GM23248 (cell line): ENCODE measurements at places on chromosomes 2 and 18.

DNA sequence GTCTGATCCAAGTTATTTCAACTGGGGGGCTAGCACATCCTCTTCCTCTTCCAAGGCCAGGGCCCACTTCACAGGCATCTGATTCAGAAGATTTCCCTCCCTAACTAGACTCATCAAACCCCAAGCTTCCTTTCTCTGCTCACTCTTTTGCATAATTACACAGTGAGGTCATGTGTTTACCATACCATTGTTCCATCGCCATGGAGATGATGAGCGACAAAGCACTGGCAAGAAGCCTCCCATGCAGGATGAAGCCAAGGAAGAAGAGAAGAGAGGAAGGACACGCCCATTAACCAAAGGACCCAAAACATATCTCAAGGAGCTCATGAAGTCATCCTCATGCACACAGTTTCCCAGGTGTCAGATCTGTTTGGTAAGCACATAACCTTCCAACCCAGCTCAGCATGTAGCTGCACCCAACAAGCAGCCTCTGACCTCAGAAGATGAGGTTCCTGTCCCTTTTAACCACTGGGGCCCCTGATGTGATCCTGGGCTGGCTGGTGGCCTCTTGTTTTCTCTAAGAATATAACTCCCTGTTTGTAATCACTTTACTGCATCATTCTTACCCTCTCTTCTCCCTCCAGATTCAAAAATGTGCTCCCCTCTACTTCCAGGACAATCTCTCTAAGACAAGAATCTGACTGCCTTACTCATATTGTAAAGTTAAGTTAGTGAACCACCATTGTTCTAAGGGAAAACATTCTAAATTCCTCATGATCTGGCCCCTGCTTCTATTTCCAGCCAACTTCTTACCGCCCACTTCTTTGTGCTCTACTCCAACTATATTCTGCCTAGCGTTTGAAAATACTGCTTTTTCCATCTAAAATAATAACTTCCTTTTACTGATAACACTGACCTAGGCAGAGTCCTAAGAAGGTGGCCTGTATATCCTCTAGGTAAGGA is 190.1 kb downstream of the TTC32 start:
- peak; percentile 99 for DNase-seq

- peak; percentile 76 for DNase-seq
Measured at GRCh38 chr2:113390124-113390849, 47.2 kb upstream of the ZNG1B start.

DNA sequence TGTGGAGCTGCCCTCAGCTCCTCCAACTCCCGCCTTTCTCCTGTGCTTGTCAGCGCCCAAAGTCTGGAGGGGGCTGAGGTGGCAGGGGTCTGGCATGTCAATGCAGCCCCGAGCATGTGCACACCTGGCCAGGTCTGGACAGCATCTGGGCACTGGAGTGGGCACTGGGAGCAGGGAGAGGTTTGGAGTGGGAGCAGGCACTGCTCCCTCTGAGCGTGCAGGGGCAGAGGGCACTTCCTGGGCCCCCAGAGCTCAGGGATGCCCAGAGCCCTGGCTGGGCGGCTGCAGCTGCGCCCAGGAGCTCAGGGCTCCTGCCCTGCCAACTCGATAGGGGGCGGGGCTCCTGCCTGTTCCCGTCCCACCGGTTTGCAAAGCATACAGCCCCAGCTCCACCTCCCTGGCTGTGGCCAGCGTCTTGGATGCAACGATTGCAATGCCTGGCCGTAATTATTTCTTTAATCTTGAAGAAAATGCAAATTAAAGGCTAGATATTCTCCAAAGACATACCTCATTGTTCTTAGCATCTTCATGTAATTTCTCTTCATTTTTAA is 57.4 kb upstream of the LDAH start:
- DNase-seq, result no peak

GRCh38 chr2:197877038-197877437 is 72.6 kb downstream of the PLCL1 start:
- no peak for DNase-seq

GRCh38 chr18:33577685-33578517 is at the start of gene ASXL3:
Gene ASXL3 (plus strand): TSS chr18:33578219. CDS start chr18:33578632, 413 bp downstream.
- peak; percentile 46 for DNase-seq

DNA sequence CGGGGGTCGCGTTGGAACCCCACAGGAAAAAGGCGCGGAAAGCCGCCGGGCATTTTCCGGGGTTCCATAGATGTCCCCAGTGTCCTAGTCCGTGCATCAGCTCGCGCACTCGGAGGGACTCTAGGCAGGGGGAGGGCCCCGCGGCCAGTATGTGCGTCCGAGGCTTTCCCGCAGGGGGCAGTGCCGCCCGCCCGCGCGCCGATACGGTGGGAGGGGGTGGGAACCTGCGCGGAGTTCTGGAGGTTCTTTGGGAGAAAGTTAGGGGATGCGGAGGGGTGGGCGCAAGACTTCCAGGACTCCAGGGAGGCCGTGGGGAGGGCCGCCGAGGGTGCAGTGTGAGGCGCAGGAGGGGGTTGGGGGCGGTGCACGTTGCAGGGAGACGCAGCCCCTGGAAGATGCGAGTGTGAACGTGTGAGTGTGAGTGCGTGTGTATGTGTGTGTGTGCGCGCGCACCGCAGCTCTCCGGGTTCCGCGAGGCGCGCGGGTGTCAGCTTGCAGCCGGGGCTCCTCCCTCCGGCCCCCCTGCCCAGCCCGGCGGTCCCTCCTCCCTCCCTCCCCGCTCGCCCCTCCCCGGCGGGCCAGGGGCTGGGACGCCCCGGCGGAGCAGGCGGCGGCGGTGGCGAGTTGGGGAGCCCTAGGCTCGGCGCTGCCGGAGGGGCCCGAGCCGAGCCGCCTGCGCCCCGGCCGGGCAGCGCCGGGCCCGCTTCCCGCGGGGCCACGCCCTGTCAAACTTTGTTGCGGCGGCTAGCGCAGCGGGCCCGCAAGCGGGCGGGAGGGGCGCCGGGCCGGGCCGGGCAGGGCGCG is at the start of gene TCF7L1:
TSS of gene TCF7L1 (plus strand) at position 559 of the 804 bp plus-strand sequence. CDS start 293 bp downstream, outside the sequence.
- DNase-seq, result peak; percentile 88

DNA sequence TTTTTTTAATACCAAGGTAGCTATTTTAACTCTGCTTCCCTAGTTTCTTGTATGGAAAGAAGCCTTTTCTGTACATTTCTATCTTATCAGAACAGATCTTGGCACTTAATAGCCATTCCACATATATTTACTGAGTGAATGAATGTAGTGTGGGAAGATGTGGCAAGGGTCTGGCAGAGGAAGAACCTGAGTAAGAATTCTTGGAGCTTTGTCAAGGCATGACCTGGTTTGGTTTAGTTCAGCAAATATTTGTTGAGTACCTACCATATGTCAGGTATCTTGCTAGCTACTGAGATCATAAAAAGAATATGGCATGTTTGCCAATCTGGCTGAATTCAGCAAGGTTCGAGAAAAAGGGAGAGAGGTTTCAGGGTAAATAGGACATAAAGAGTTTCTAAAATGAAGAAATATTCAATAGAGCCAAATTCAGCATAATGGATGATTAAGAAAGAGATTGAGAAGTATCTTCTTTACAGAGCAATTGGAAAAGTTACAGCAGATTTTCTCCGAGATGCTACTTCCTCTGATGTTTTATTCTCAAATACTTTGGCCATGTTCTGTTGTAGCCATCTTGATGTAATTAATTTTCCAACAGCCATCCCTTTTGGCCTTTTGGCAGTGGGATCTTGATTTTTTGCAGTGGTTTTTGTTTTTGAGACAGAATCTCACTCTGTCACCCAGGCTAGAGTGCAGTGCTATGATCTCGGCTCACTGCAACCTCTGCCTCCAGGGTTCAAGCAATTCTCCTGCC is 21.7 kb upstream of the MEP1B start:
- peak; percentile 13 for DNase-seq

- DNase-seq, result peak; percentile 54
Measured at GRCh38 chr2:84302513-84303412, 156.3 kb downstream of the SUCLG1 start.

DNA sequence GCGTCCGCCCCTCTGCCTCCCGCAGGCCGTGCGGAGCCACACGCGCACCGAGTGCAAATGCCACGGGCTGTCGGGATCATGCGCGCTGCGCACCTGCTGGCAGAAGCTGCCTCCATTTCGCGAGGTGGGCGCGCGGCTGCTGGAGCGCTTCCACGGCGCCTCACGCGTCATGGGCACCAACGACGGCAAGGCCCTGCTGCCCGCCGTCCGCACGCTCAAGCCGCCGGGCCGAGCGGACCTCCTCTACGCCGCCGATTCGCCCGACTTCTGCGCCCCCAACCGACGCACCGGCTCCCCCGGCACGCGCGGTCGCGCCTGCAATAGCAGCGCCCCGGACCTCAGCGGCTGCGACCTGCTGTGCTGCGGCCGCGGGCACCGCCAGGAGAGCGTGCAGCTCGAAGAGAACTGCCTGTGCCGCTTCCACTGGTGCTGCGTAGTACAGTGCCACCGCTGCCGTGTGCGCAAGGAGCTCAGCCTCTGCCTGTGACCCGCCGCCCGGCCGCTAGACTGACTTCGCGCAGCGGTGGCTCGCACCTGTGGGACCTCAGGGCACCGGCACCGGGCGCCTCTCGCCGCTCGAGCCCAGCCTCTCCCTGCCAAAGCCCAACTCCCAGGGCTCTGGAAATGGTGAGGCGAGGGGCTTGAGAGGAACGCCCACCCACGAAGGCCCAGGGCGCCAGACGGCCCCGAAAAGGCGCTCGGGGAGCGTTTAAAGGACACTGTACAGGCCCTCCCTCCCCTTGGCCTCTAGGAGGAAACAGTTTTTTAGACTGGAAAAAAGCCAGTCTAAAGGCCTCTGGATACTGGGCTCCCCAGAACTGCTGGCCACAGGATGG is 7.1 kb upstream of the WNT10A start:
- no peak for DNase-seq

- DNase-seq, result no peak
Measured at GRCh38 chr2:101782427-101782792, 84.9 kb downstream of the MAP4K4 start.

GRCh38 chr2:134238371-134238770 is 15.5 kb upstream of the MGAT5 start:
- no peak for DNase-seq

- DNase-seq, result peak; percentile 41
Measured at GRCh38 chr2:101524806-101525430, 50.0 kb upstream of the RFX8 start.

- peak; percentile 92 for DNase-seq
Measured at GRCh38 chr2:232588680-232589585, 38.4 kb downstream of the EIF4E2 start.

DNA sequence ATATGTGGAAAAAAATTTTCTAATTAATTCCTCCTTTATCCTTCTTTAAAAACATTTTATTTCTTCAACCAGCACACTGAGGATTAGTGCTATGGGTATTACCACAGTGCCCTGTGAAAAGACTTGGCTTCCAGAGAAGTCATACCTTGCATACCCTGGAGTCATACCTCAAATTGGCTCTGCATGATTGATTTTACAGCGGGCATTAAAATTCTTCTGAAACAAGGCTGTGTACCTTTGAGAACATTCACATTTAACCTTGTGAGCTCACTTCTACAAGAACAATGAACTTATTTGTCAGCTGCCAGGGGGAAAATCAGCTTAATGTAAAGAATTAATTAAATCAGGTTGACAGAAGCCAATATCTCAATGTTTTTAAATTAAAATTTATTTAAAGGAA is 44.6 kb downstream of the SLC35F5 start:
- no peak for DNase-seq

- peak; percentile 89 for DNase-seq
Measured at GRCh38 chr2:231612109-231612455, 19.4 kb downstream of the TEX44 start.

GRCh38 chr2:187188783-187189631 is 259.0 kb downstream of the CALCRL start:
- no peak for DNase-seq

DNA sequence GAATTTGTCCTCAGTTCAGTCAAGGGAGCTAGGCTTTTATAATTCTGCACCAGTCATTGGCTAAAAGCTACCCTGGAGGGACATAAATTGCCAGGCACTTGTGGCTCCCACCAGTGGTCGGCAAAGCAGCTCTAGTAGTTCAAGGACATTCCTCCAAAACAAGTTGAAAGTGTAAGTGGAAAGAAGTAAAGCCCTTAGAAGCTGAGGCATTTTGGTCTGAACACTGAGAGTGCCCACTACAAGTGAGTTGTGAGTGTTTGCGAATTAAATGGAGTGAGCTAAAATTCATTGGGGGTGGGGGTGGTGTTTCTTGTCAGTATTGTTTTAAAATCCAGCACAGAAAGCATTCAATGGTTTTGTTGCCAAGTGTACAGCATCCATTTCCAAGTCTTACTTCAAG is 879.9 kb upstream of the CDH2 start:
- DNase-seq, result no peak

- DNase-seq, result no peak
Measured at GRCh38 chr2:157935378-157935906, 59.3 kb upstream of the ACVR1 start.

DNA sequence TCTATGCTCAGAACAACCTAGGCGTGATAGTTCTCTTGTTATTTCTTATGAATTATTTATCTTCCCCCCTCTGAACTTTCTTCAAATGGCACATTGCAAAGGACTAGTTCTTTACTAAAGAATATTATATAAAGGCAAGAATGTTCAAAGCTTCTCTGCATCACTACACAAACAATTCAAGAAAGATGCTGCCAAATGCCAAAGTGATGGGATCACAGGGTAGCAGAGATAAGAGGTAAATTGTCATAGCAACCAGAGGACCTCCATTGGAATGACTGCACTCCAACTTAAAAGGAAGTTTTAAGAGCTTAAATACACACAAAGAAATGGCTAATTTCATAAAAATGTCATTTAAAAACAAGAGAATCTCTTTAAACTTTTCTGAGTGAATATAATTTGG is 72.8 kb downstream of the AQP4 start:
- DNase-seq, result peak; percentile 13

- peak; percentile 31 for DNase-seq
Measured at GRCh38 chr18:902229-902628, 2.4 kb upstream of the ADCYAP1 start.

DNA sequence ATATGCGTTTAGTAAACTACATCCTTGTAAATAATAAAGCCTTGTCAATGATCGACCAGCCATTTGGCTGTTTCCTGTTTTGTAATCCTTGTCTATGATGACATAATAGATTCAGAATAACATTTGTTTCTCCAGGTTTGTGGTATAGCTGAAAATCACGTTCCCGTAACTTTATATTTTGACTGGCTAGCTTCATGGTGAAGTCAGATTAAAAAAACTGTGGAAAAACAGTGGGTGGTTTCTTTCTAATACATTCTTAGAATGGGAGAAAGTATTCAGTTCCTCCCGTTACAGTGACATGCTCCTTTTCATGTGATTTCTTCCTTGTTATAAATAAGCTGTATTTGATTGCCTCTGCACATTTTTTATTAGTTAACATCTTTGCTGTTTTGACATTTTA is 366.9 kb downstream of the NYAP2 start:
- DNase-seq, result no peak

DNA sequence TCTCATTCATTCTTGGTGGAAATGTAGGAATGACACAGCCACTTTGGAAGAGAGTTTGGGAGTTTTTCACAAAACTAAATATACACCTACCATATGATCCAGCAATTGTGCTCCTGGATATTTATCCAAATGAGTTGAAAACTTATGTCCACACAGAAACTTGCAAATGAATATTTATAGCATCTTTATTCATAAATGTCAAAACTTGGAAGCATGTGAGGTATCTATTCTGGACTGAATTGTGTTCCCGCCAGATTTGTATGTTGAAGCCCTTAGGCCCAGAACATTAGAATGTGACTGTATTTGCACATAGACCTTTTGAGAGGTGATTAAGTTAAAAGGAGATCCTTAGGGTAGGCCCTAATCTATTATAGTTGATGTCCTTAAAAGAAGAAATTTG is 409.4 kb upstream of the SYT4 start:
- no peak for DNase-seq

GRCh38 chr2:62036761-62037250 is 131.3 kb downstream of the COMMD1 start:
- no peak for DNase-seq

GRCh38 chr2:9238591-9239326 is 32.1 kb downstream of the ASAP2 start:
- DNase-seq, result no peak

- DNase-seq, result no peak
Measured at GRCh38 chr18:57826252-57826651, 23.1 kb upstream of the ATP8B1 start.
